Activated T-helper 9 cell treated with anti-CD3 and anti-CD28 coated beads, Interleukin-2, amount 50 U/mL, for 16 hours (primary cell): ENCODE measurements at places on chromosomes 1 and 21.

- DNase-seq: no peak
Observed at GRCh38 chr1:228647523-228648444, 87.5 kb upstream of the RHOU start.

DNA sequence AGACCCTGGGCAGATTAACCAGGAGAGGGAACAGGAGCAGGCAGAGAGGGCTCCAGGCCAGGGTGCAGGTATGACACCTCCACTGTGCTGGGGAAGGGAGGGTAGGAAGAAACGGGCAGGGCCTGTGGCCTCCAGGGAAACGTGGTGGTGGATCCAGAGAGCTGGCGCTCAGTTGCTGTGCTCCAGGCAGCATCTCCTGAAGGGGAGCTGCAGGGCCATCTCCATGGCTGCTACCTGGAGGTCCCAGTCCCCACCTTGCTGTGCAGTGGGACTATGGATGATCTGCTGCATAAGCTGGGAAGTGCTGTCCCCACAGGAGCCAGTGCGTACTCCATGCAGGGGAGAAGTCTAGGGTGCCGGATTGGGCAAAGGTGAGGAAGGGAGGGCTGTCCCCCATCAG is 125.9 kb upstream of the RUNX3 start:
- DNase-seq: no peak

DNA sequence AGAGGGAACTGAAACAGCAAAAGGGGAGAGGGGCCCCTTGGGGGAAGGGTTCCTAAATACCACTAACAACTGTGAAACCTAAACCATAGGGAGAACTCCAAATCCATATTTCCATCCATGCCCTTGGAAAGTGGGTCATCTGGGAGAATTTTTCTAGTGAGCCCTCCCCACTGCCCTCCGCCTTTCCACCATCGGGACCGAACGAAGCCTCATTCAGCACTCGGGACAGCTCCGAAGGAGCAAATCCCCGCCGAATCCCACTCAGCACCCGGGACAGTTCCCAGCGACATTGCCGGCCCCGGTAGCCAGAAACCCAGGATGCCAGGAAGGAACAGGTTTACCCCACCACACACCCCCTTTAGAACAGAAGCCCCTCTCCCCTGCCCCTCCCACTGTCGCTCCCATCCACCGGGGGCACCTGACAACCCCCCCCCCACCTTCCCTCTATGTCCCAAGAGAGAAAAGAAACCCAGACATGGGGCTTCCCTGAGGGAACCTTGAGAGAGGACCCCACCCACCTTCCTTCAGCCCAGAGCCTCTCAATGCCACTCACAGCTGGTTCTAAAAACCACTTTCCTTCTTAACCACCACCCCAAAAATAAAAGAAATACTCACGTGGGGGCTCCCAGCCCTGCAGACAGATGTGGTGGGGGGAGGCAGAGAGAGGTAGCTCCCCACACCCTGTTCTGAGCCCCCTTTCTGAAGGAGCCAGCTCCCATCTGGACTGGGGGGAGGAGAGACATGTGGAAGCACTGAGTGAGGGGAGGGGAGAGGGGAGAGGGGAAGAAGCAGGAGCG is 4.5 kb downstream of the DLGAP3 start:
- no peak for DNase-seq

- no peak for DNase-seq
Observed at GRCh38 chr1:247429496-247429895, 13.5 kb downstream of the NLRP3 start.

DNA sequence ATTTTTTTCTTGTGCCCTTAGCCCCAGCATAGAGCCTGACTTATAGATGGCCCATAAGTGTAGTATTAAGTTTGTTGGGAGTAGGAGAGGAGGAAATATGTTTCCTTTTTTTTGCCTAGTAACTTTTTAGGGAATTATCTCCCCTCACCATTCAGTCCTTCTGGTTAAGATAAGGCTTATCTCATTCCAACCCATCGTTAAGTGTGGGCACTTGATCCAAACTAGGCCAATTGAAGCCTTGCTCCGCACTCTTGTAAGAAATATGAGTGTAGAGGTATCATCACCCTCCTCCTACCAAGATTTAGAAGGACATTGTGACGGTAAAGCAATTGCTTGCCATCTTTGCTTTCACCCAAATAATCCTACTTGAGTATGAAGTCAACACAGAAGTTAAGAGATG is 8.8 kb upstream of the FGGY start:
- no peak for DNase-seq

GRCh38 chr21:44353191-44353970 is at the start of gene TRPM2:
Gene TRPM2, plus strand, starts transcription at chr21:44353621. Its CDS starts 80 bp downstream, at chr21:44353701.
- no peak for DNase-seq
